ENCODE measurements at places on chromosomes 11 and 22. TPM values are rescaled to one million over a fixed set of nuclear protein-coding genes. Genes with fewer than 3 reads are reported as not detected.

NARS2 gene
- total RNA-seq: 24.7 TPM

TRPC6 gene
- 0.52 TPM for total RNA-seq

RAB38 gene
- total RNA-seq: 3.1 TPM

GRCh38 chr11:124402326-124402922, 3.6 kb upstream of the OR8B3 start:
- H3K27me3 ChIP-seq: no peaks in the 10 kb centered on the region
- peak; percentile 57 for DNase-seq
- H3K36me3 ChIP-seq: no peaks in the 10 kb centered on the region
- H3K4me1 ChIP-seq: no peaks in the 10 kb centered on the region

Data from body of pancreas (tissue), 4 donors.